Activated CD8-positive, alpha-beta memory T cell treated with anti-CD3 and anti-CD28 coated beads for 1 hour (primary cell): ENCODE measurements at places on chromosomes 1 and 21.
A peak's percentile ranks its signal among the peaks of the same experiment; 100 is the strongest.

- DNase-seq, result no peak
These were observed 302.2 kb upstream of the ESRRG start for GRCh38 chr1:217025381-217025780.

GRCh38 chr1:227140376-227140775 is 177.9 kb downstream of the CDC42BPA start:
- no peak for DNase-seq

DNA sequence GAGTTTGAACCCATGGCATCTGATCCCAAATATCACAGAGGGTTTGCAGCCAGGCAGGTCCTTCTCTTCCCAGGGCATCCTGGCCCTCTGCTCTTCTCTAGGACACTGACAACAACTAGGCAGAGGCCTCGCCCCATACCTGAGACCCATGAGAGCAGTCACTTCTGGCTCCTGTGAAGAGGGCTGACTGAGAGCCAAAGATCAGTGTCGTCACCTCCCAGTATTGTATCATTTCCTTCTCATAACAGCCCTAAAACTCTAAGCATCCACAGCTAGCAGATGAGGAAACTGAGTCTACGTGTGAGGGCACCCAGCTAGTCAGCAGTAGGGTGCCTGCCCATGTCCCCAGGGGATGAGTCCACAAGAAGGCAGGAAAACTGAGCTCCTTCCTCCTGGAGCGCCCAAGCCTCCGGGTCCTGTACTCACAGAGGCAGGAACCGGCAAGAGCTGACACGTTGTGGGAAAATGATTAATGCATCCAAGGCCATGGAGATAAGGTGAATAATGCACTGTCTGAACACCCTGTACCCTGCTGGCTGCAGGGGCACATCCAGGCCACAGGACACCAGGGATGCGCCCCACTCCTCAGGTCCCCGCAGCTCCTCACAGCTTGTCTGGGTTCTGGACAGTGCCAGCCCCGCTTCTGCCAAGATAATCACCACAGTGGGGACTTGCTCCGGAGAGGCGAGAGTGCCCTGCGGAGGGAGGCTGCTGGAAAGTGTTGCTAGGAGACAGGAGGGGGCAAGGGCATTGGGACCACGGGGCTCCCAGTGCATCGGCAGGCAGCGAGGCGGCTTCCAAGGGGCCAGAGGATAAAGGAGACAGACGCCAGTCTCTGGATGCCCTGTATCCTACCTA is 340.0 kb downstream of the NPHP4 start:
- no peak for DNase-seq

DNA sequence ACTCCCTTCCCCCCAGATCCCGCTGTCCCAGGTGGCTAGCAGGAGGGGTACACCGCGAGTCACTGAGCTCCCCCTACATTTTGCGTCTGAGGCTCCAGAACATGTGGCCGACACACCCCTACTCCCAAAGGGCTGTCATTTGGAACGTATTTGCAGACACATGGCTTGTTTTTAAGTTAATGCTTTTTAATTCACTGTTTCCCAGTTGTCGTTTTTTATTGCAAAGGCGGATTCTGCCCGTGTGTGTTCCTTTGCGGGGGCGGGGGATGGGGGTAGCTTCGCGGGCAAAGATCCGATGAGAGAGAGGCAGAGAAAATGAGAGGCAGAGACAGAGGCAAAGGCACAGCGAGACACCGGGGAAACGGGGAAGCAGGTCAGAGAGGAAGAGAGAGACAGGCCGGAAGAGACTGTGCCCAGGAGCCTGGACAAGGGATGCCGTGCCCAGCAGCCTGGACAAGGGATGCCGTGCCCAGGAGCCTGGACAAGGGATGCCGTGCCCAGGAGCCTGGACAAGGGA is 270.2 kb downstream of the FOXD2 start:
- no peak for DNase-seq

- DNase-seq, result no peak
These were observed 40.6 kb downstream of the LHX4 start for GRCh38 chr1:180270530-180271271.

- DNase-seq, result no peak
These were observed 63.9 kb upstream of the AK4 start for GRCh38 chr1:65084066-65084465.

- DNase-seq, result no peak
These were observed 52.2 kb upstream of the CNN3 start for GRCh38 chr1:94979131-94979530.

DNA sequence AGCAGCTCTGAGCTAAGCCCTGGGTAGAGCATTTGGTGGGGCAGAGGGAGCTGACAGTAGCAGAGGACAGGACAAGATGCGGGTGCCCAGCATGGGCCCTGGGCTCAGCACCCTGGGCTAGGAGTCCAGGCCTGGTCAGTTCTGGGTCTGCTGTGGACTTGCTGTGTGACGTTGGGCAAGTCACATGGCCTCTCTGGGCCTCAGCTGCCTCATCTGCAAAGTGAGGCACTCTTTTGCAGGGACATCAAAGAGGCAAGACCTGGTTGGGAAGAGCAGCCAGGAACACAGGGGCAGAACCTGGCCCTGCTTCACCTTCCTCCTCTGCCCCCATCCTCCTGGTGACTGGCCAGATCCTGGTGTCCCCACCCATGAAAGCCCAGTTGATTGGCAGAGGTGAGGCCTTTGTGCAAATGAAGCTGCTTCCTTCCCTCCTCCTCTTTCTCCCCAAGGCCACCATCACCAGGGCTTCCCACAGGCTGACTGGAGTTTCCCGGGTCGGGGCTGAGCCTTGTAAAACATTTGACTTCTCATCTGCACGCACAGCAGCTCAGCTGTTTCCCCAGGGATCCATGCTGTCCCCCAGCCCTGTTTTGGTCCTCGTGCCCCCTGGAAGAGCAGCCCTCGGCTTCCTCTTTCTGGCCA is 350.5 kb downstream of the MATN1 start:
- DNase-seq, result no peak

- no peak for DNase-seq
These were observed 8.1 kb downstream of the FMN2 start for GRCh38 chr1:240099748-240100147.

DNA sequence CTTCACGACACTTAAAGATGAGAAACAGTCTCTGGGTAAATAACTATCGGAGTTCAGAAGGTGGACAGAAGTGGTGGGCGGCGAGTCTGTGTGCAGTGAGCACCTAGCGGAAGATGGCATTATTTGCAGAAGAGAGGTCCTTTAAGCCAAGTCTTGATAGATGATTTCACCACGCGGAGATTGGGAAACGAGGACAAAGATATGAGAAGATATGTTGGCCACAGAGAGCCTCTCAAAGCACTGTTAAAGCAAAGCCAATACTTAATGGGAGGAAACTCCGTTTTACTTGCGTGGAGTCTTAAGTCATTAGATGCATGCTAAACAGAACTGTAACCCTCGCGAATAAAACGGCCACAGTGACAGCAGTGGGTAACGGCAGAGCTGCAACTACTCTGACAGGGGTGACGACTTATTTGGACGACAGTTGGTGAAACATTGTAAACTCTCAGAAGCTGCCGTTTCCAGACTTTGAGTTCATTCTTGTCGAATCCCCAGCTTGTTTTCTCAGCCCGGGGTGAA is 577 bp upstream of the CEP350 start:
- DNase-seq, result no peak

GRCh38 chr1:113592230-113592629 is 167.1 kb downstream of the PHTF1 start:
- no peak for DNase-seq

- DNase-seq, result no peak
These were observed 3.4 kb downstream of the OR2T11 start for GRCh38 chr1:248631354-248632008.

DNA sequence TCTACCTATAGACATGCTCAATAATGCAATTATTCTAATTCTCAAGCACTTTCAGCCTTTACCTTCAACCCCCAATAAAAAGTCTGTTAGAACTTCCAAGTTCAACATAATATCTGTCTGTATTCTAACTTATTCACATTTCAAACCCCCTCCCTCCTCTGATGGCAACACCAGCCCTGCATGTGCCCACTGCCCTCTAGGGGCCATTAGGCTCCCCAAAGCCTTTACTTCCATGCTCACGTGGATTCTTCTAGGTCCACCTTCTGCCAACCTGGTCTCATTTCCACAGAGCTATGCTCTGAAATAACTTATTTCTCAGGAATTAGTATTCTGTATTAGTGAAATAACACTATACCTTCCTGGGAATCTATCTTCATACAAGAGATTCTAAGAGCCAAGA is 22.2 kb upstream of the KPRP start:
- DNase-seq, result no peak

- DNase-seq, result no peak
These were observed 151.2 kb downstream of the DMRTA2 start for GRCh38 chr1:50271968-50272578.

DNA sequence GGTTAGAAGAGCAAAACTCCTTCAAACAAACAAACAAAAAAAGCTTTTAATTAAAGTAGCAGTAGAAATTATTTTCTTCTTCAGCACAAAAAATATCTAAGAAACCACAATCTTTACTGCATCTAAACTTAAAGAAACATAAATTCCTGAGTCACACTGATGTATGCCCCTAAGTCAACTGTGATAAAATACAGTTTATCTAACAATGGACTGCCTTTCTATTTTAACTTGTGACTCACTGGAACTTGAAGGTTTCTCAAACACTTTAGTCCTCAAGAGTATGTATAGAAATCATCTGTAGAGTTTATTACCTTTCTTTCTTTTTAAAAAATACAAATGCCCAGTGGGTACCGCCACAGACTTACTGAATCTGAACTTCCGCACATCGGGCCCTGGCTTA is 86.2 kb downstream of the LBR start:
- no peak for DNase-seq

DNA sequence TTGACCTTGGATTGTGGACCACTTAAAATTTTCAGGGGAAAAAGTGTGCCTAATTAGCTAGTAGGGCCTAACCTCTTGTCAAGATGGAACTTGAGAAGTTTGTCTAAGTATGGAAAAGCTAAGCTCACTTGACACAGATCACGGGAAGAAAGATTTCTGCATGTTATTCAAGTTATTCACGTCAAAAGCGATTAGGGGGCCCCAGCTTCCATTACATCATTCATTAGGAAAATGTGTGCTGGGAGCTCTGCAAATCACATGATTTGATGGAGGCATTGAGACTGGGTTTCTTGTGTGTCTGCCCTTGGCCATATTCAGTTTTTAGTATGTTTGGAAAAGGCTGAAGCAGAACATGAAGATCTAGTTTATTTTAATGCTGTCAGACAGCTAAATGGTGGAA is 15.5 kb upstream of the POGZ start:
- DNase-seq, result no peak

GRCh38 chr1:160951443-160952128 is 3.0 kb downstream of the ITLN2 start:
- peak; percentile 55 for DNase-seq

DNA sequence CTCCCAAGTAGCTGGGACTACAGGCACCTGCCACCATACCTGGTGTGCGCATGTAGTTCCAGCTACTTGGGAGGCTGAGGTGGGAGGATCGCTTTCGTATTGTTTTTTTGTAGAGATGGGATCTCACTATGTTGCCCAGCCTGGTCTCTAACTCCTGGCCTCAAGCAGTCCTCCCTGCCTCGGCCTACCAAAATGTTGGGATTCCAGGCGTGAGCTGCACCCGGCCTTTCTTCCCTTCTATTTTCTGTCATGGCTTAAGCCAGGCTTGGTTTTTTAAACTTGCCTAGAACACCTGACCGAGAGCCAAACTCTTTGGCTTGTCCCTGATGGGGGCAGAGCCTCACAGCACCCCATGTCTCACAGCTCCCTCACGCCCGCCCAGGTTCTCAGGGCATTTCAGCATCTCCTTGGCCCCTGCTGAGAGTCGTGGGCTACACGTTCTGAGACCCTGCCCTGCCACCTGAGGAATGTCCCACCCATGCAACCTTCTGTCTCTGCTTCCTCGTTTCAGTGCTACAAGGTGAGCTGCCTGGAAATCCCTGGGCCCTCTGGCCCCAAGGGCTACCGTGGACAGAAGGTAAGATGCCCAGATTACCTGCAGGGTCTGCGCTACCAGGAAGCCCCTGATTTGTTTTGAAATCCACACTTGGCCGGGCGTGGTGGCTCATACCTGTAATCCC is 15.7 kb downstream of the COL6A2 start:
- DNase-seq, result no peak

DNA sequence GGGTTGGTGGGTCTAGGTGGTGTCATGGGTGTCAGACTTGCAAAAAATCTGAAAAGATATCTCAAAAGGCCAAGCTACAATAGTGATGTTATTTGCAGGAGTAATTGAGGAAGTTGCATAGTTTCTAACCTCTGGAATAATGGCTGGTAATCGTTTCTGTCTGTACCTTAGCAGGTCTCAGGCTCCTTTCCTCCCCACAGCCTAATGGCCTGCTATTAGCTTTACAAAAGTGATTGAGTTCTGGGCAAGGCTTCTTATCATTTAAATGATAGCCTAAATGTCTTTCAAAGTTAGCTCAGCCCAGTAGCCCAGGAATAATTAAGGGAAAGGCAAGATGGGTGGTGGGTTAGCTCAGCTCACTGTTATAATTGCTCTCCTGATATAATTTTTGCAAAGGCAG is 37.7 kb upstream of the IGSF5 start:
- DNase-seq, result no peak

- DNase-seq, result no peak
These were observed 46.6 kb upstream of the SCAF4 start for GRCh38 chr21:31778546-31778945.

- DNase-seq, result no peak
These were observed 16.3 kb downstream of the RAB7B start for GRCh38 chr1:205986861-205987260.

GRCh38 chr1:6386371-6386949 is 7.1 kb downstream of the ACOT7 start:
- no peak for DNase-seq

GRCh38 chr1:45329445-45329844 is 2.8 kb downstream of the HPDL start:
- DNase-seq, result no peak

- DNase-seq, result no peak
These were observed 23.9 kb downstream of the GPR161 start for GRCh38 chr1:168112673-168113305.

DNA sequence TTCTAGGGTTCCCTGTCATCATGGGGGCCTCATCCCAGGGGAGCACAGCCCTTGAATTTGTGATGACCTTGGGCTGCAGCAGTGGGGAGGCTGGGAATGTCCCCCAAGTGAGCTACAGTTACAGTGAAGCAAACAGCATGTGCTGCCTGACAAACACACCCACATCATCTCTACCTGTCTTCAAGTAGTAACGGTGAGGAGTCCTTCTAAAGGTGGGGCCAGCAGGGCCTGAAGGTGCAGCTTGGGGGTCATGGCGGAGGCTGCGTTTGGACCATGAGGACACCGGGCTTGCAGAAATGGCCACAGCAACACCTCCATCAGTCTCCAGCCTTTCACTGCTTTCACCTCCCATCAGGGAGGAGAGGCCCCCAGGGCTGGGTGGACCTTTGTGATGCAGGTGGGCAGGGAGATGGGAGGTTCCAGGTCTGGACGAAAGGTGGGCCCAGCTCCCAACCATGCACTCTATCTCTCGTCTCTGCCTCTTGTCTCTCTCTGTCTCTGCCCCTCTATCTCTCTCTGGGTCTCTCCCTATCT is 55.7 kb downstream of the WNT9A start:
- no peak for DNase-seq

GRCh38 chr1:28882009-28882628 is 32.2 kb upstream of the EPB41 start:
- DNase-seq, result peak; percentile 65

GRCh38 chr1:7470904-7471638 is 300.0 kb upstream of the VAMP3 start:
- no peak for DNase-seq

GRCh38 chr1:180193141-180194047 is 36.7 kb upstream of the LHX4 start:
- no peak for DNase-seq

- DNase-seq, result no peak
These were observed 10.9 kb upstream of the COL18A1 start for GRCh38 chr21:45393833-45394638.

- DNase-seq, result no peak
These were observed at the start of gene LRRN2 for GRCh38 chr1:204685236-204686006. Gene LRRN2, minus strand, starts transcription at chr1:204685738. Its CDS starts 65,746 bp downstream, at chr1:204619992.

- DNase-seq, result no peak
These were observed 41.4 kb downstream of the TMCO4 start for GRCh38 chr1:19758227-19758830.
